ENCODE measurements at places on chromosomes 7 and 10.

DNA sequence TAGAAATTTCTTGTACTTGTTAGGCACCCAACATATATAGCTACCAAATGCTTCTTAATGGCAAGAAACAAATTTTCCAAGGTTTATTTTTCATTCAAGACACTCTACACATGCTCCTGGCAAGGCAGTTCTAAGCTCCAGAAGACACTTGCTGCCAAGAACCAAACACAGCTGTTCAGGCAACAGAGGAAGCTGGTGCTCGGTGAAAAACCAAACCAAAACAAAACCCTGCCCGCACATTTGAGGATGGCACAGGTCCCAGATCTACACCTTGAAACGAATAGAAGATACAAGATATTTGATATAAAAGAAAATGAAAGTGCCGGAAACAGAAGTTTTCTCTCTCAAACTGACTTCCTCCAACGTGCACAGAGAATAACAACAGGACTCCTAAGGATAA is 4.9 kb upstream of the DNTT start:
- DNase-seq = no peak

DNA sequence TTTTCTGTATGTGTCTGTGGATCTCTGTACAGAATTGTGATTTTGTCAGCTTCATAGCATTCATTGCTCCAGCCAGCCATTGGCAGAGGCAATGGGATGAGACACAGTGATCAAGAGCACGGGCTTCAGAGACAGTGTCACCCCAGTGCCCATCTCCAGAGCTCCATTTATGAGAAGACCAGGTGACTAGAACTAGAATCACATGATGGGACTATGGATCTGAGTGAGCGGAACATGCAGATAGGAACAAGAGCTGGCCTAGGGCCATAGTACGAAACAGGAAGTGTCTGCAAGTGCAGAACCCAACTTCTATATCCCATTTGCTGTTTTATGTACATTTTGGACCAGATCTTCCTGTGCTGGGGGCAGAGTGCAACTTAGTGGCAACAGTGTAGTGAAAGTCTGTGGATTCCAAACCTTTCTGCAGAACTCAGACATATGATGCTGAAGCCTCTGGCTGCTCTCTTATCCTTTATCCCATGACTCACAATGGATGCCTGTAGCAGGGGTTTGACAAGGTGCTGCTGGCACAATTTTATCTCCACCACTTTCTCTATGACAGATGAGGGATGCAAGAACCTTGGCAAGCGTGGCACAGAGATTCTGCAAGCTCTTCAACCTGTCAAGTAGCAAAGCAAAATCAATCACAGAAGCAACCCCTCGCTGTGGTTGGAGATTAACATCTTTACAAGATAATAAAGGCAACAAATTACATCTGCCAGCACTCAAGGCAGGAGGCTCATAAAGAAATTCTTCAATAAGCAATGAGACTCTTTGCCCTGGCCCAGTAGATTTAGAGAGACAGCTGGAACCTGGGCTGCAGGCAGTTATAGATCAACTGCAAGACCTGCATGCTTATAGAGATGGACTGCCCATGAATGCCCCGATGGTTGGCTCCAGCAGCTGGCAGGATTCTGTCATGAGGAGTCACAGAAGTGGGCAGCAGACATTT is 681.3 kb downstream of the TNS3 start:
- peak; percentile 79 for DNase-seq

DNA sequence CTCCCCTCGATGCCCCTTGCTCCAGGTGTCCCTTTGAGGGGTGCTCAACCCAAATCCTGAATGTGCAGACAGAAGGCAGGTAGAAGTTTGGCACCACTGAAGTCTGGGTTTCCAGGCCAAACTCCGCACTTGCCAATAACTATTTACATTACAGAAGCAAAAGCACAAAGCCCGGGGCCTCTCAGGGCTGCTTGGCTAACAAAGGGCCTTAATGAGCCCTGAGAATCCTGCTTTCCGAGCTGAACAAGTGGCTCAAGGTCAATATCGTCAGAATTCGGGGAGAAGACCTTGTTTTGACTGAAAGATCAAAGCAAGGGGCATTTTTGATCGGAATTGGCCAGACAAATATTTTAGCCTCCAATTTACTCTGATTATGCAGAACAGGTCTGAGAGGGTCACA is 189.9 kb downstream of the HERPUD2 start:
- DNase-seq = no peak

GRCh38 chr10:47245731-47246350 is 54.2 kb upstream of the GDF10 start:
- DNase-seq = no peak

DNA sequence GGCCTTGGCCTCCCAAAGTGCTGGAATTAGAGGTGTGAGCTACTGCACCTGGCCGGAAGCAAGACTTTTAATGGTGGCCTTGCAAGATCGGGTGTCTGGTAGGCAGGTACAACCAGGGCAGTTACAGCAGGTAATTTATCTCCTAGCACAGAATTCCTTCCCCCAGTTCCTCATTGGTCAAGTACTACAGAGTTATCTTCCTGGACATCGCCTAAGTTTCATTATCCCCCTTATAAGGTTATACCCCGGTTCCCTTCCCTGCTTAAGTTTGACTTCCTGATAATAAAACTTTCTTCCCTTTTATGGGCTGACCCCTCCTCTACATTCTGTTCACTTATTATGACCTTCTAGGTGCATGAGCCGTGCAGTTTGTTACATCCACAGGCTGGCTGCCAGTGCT is 19.0 kb upstream of the CYP3A43 start:
- DNase-seq = no peak

DNA sequence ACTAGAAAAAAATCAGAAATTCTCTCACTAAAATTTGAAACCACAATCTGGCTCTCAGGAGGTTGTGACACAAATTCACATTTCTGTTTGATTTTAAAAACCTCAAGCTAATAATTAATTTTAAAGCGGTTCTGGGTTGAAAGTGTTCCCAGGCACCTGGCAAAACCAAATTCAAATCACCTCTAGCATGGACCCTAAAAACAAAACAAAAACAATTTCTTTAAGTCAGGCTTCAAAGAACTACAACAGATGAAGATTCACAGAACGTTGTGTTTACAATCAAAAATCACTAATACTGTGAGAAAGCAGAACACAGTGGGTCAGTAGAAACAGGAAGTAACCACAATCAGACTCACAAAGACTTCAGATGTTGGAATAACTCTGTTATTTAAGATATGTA is 7.2 kb upstream of the RELN start:
- no peak for DNase-seq

All from AG09309 (cell line).